Osteoblast (primary cell): ENCODE measurements at places on chromosomes 2 and 18.

DNA sequence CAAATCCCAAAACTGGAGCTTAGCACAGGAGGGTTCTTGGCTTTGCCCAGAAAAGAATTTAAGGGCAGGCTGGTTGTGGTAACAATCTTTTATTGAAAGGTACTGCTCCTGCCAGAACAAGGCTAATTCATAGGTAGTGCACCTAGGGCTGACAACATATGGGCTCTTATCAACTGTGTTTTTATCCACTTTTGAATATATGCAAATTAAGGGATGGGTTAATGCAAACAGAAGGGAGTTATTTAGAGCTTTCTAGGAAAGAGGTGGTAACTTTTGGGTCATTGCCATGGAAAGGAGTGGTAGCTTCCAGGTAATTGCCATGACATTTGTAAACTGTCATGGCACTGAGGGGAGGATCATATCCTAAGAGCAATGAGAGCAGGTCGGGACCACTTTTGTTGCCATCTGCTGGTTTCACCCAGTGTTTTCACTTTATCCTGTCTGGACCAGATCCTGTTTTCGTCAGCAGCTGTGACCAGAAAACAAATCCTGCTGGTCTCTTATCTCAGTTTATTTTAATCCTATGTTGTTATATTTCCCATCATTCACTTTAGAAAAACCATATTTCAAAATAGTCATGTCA is 981 bp downstream of the C2orf66 start:
- no peak for DNase-seq

DNA sequence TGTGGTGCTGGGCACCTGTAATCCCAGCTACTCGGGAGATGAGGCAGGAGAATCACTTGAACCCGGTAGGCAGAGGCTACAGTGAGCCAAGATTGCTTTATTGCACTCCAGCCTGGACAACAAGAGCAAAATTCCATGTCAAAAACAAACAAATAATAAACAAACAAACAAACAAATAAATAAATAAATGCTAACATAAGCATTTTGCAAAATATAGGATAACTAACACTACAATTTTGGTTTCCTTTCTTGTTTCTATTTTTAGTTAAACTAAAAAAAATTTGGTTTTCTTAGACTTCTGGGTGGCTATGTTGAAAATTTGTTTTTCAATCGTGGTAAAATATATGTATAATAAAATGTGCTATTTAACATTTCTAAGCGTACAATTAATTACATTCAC is 115.0 kb upstream of the ZNF516 start:
- no peak for DNase-seq

DNA sequence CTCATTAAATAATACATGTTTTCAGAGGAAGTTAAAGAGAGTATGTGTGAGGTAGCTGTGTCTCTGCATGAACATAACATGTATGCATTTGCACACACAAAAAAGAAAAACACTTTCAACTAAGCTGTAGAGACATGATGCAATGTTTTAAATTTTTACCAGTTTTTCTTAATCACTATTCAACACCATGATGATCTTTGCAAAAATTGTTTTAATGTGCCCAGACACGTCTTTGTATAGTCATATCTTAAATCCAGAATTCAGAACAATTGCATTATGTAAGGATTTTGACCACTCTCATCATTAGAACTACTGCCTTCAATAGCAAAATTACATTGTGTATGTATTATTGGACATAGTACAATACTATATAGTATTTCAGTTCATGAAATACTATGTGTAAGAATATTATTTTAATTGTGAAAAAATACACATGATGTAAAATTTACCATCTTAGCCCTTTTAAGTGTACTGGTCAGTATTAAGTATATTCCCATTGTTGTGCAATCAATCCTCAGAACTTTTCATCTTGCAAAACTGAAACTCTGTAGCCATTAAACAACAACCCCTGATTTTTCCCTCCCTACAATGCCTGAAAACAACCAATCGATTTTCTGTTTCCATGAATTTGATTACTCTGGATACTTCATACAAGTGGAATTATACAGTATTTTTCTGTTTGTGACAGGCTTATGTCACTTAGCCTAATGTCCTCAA is 104.5 kb upstream of the ACVR2A start:
- DNase-seq: no peak

- DNase-seq: peak; percentile 44
Measured at GRCh38 chr2:96400049-96401000, 64.8 kb downstream of the NCAPH start.

- DNase-seq: peak; percentile 87
Measured at GRCh38 chr2:222904557-222905258, 43.9 kb downstream of the ACSL3 start.

GRCh38 chr18:21444465-21445212 is 155.9 kb downstream of the ESCO1 start:
- DNase-seq: no peak

DNA sequence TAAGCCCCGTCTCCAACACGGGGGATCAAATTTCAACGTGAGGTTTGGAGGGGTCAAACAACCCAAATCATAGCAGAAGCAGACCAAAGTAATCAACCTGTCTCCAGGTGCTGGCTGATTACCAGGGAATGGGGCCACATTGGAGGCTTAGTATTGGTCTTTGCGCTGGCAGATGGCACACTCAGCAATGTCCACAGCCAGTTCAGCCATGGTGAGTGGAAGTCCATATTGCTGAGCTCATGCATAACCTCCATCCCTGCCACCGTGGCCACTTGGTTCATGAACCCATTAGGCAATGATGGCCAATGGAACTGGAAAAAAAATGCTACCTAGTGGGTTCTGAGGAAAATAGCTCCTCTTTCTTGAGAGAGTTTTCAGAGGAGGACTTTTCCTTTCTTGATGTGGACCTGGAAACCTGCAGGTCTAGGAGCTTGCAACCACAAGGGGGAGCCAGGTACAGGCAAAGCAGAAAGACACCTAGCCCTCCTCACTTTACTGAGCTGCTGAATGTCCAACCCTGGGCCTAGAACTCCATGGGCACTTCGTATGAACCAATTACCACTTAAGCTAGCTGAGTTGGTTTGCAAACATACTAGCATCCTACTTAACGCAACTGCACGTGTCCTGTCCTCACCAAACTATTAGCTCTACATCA is 128.0 kb upstream of the GYPC start:
- no peak for DNase-seq

DNA sequence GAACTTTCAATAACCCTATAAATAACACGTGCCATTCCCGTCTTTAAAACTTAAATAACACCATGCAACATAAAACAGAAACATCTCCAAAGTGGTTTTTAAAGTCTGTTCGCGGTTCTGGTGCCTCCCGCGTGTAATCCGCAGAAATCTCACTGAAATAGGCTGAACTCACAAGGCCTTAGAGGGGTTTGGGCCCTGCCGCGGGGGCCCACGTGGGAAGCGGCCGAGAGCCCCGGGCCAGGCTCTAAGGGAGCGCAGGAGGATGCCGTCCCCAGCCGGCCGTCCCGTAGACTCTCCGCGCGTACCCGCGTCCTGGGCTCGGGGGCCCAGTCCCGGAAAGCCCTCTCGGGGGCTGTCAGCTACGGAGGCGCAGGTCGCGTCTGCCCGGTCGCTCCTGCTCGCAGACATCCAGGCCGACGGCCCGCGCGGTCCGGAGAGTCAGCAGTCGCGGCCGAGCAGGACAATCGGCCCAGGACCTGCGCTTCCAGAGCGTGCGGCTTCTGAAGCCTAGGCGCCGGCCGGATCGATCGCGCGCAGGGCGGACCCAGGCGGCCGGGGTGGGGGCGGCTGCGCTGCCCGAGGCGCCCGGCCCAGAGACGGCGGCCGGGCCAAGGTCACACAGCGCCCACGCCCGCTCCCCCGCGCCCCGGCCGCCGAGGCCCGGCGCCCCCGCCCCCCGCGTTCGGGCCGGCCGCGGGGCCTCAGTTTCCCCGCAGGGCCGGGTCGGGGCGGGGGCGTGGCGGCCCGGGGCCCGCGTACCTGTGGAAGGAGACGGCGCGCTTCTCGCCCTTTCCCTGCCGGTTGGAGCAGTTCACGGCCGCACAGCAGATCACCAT is 558 bp downstream of the THAP4 start:
- peak; percentile 95 for DNase-seq

DNA sequence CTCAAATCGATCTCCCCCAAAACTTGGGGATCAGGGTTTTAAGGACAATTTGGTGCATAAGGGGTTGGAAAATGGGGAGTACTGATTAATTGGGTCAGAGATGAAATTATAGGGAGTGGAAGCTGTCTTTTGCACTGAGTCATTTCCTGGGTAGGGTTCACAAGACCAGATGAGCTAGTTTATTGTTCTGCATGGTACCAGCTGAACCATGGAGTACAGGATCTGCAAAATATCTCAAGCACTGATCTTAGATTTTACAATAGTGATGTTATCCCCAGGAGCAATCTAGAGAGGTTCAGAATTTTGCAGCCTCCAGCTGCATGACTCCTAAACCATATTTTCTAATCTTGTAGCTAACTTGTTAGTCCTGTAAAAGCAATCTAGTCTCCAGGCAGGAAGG is 73.1 kb downstream of the CPO start:
- DNase-seq: no peak

DNA sequence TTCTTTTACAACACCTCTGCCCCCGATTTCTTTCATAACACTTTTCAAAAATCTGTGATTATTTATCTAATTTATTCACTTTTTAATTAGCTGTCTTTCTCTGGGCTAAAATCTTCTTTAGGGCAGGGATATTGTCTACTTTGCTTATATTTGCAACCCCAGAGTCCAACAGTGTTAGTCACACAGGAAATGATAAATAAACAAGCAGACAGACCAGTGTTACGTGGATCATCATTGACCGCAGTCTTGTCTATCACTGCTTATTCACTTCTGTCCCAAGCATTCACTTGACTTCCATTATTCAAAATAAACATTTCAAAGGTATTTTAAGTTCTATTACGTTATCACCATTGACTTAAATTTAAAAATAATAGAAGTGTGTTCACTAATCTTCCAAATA is 237.6 kb upstream of the UBE2E3 start:
- DNase-seq: no peak

DNA sequence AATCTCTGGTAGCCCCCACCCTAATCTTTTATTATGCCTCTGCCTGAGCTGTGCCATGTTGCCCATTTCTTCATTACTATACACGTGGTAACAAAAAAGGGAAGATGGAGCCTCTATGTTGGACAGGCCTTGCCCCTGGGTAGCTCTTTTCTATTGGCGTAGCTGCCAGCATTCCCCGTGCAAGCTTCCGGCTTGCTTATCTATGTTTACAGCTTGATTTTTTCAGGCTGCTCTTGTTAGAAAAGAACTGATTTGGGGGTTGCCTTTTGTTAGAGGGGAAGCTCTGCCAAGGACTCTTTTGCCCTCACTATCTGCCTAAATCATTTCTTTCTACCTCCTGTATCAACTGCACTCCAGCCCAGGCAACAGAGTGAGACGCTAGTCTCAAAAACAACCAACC is 45.5 kb upstream of the ZSWIM2 start:
- no peak for DNase-seq

DNA sequence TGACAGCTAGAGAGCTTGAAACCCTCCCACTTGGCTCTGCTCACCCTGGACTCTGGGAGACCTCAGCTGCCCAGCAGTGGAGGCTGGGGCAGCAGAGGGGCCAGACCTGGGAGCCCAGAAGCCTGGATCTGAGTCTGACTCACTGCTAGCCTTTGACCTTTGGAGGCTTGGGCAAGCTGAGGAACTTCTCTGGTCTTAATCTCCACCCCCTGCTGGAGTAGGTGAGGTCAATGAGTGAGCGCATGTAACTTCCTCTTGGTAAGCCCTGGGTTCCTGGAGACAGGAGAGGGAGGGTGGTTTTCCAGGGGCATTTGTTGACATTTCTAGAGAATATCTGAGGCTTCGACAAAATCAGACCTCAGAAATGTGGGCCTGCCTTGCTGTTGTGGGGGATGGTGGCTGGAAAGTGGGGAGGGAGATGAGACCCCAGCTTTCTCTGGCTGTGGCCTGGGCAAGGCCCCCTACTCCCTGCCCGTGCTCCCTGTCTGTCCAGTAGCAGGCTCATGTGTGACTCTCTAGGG is 73.0 kb upstream of the YWHAQ start:
- peak; percentile 96 for DNase-seq

DNA sequence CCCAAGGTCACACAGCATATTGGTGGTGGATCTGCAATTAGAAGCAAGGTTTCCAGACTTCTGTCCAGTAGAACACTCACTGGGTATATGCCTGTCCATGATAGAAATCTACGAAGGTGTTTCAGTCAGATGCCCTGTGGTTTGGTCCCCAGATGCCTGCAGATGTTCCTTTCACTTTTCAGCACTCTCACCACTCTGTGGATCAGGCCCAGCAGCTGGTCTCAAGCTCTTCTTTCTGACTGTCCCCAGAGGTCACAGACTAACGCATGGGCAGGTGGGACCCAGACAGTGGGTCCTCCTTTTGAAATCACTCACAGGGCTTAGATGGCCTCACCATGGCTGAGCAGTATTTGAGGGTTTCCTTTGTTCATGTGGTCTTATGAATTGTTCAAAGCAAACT is 376.5 kb downstream of the ALK start:
- no peak for DNase-seq

- DNase-seq: no peak
Measured at GRCh38 chr2:213411582-213412289, 127.5 kb downstream of the SPAG16 start.

- DNase-seq: no peak
Measured at GRCh38 chr18:74796841-74797576, 199.3 kb downstream of the ZNF407 start.

DNA sequence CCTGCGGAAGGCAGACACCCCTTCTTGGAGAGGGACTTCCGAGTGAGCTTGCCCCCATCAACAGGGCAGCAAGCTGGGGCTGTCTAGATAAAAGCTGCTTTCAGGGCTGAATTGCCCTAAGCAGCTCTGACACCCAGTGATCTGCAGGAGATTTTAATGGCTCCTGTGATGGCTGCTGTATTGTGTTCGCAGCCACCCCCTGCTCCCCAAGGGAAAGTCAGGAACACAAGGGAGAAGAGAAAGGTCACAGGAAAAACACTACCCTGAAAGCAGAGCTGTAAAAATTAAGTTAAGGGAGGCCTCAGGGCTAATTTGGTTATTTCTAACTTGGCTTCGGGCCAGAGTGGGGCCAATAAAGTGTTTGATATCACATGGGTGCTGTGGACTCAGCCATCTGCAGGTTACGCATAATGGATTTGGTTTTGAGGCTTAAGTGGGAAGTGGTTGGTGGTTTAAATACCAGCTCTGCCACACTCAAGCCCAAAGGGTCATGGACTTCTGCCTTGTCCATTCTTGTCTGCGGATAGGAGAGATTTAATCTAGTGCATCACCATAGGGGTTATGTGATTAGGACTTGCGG is 147.6 kb downstream of the CLIP4 start:
- no peak for DNase-seq

- no peak for DNase-seq
Measured at GRCh38 chr2:61677942-61678341, 139.8 kb upstream of the XPO1 start.
